ENCODE measurements at places on chromosomes 5 and 9. TPM values are rescaled to one million over a fixed set of nuclear protein-coding genes. Genes with fewer than 3 reads are reported as not detected.

DNA sequence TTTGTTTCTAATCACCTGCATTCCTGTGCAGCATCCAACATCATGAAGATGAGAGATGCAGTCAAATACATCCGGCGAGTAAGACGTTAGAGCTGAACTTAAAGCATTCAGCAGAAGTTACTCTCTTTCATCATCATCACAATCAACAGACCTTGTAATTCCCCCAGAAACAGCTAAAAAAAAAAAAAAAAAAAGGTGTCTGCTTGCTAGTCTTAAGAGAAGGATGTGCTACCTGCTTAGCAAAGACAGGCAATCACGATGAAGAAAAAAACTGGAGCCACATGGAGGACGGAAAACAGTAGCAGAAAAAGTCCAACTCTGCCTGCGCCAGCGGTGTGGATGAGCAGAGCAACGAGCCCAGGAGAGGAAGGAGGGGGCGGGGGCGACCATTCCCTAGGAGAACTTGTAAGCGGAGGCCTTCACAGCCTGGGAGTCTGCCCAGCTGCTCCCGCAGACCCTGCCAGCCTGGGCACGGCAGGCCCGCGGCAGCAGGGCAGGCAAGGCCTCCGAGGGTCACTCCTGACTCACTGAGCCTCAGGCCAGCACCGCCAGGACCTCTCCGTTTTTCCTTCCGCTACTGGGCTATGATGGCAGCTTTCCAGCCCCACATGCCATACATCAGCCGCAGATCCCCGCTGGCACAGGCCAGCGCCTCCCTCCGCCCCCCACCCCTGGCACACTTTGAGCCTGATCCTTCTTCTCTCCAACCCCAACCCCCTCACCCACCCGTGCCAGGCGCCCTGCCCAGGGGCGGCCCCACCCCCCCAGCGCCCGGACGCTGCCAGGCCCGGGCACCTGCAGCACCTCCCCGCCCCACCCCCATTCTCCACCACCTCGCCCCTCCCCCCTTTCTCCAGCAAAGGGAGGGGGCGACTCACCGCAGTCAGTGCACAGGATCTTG, 1.4 kb downstream of the NRG2 start:
- ATAC-seq: no peak

DNA sequence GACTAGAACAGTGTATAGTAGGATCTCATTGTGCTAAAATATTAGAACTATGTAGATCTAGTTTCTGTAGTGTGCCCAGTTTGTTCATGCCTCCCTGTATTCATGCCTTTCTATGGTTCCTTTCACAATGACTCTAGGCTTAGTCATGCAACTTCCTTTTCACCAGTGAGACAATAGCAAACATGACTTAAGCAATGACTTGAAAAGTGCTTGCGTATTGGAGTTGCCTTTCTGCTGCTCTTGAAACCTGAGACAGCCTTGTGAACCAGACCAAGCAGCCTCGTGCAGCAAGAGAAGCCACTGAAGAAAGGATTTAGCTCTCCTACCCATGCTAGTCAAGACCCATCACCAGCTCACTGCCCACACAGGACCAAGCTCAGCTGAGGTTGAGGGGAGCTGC, 294.5 kb upstream of the TAS2R1 start:
- peak; percentile 43 for ATAC-seq

Gene PRXL2C
- total RNA-seq: 18.7 TPM

GRCh38 chr9:32265037-32265436, 119.4 kb upstream of the ACO1 start:
- ATAC-seq: no peak

DNA sequence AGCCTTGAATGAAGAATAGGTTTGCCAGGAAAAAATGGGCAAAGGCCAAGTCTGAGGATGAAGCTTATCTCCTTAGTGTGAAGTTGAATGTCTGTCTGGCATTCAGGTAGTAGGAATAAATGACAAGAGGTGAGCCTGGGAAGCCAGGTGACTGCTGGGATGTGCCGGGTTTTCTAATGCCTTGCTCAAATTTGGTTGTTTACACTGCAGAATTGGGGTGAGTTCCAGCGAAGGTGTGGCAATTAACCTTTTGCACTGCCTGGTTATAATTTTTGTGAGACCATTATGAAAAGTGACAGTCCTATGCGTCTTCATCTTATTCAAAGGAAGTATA, 73.6 kb downstream of the MAST4 start:
- ATAC-seq: no peak

All from activated T-helper 17 cell treated with anti-CD3 and anti-CD28 coated beads, Interleukin-2, amount 50 U/mL, for 72 hours (primary cell).